ENCODE measurements at places on chromosomes 2 and 18. TPM values are rescaled to one million over a fixed set of nuclear protein-coding genes. Genes with fewer than 3 reads are reported as not detected.

- peak; percentile 7 for DNase-seq
These were observed 49.9 kb upstream of the RTN4 start for GRCh38 chr2:55099878-55100820.

DNA sequence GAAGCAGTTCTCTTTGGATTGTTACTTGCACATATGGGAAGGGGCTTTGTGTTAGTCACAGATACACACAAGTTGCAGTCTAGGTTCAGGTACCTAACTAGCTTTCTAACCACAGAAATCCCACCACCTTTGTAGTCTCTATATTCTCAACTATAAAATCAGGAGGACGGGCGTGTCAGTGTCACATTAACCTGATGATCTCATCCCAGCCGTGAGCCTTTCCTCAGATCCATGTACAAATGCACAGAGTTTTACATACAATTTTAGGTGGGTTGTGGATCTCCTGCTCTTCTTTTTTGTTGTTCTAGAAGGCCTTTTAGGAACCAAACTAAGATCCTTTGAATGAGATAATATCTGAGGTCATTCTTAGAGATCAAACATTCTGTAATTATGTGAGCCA is 94.0 kb downstream of the ZNF532 start:
- DNase-seq: no peak

DNA sequence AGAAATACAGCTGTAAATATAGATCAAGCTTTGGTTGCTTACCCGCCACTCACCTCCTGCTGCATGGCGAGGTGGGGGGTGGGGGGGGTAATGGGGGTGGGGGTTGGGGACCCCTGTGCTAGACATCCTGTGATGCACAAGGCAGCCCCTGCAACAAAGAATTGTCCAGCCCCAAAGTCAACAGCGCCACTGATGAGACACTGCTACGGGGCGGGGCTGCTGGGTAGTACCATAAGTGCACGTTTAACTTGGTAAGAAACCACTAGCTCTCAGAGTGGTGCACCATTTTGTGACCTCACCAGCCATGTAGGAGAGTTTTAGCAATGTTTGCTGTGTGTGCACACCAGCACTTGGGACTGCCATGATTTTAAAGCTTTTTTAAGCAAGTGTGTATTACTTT is 40.3 kb downstream of the SNORC start:
- DNase-seq: no peak

DNA sequence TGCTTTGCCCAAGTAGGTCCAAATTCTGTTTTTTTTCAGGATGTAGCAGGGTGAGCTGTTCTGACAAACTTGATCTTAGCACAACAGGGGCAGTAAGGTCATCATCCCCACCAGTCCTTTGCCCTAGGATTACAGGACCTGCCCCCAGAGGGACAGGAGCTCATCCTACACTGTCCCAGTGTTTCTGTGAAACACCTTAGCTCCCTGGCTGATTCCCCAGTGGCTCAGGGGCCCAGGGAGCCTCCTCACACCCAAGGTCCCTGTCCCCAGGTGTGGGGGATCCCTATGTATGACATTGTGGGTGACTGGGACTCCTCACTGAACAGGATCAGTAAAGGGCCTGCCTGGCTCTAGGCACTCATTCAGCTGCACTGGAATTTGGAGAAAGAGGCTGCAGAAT is 191.2 kb downstream of the ANKRD30B start:
- DNase-seq: no peak

DNA sequence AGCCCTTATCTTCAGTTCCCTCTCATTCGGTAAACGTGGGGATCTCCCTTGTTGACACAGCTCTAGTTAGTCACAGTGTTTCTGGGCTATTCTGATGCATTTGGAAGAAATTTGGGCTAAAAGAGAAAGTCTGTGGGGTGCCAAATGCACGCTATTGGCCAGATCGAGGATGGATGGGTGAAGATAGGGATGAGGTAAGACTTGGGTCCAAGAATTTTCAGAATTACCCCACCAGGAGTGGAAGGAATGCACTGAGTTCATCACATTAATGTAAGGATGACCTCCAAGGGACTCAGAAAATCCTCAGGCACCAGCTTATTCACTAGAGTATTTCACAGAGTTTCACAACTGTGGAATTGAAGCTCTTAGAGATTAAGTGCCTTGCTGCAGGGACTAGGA is 49.3 kb downstream of the NRP2 start:
- no peak for DNase-seq

DNA sequence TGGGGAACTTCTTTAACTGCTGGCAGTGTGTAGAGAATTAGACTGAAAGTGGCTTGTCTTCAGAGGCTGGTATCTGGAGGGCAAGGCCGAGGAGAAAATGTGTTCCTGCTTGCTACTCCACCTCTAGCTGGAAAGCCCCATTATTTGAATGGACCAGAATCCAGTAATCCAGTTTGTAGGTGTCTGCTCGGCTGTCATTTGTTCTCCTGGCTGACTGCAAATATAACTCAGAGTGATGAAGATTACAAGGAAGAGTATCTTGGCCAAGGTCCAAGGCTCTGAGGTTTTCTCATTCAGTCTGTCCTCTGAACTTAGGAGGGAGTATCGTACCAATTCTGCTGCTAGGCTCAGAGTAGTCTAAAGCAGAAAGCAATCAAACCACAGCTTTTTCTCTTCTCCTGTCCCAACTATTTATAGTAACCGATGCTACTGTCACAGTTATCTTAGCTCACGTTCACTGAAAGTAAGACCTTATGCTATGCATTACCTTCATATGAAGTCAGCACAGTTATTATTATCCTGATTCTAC is 228.6 kb downstream of the SETBP1 start:
- DNase-seq: no peak

GRCh38 chr2:227759411-227760118 is 13.9 kb downstream of the SCYGR8 start:
- no peak for DNase-seq

- no peak for DNase-seq
These were observed 264.7 kb downstream of the TCF4 start for GRCh38 chr18:55323051-55323994.

DNA sequence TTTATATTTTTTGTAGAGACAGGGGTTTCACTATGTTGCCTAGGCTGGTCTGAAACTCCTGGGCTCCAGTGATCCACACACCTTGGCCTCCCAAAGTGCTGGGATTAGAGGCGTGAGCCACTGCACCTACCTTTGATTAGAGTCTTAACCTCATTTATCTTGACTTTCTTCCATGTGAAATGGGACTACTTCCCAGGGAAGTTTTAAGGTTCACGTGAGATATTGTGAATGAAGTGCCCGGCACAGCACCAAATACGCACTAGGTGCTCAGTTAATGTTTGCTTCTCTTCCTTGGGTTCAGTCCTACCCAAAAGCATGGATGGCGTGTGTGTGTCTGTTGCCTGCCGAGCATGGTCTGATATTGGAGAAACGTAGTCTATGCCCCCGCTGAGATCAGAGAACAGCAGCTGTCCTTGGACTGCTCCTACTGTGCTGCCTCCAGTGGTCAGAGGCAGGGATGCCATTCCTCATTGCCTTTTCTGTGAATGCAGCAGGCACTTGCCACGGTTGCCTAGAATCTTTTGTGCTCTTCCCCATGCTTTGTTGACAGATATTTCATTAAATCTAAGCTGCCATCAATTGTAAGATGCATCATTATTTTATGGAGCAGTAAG is 12.3 kb upstream of the TFCP2L1 start:
- no peak for DNase-seq

DNA sequence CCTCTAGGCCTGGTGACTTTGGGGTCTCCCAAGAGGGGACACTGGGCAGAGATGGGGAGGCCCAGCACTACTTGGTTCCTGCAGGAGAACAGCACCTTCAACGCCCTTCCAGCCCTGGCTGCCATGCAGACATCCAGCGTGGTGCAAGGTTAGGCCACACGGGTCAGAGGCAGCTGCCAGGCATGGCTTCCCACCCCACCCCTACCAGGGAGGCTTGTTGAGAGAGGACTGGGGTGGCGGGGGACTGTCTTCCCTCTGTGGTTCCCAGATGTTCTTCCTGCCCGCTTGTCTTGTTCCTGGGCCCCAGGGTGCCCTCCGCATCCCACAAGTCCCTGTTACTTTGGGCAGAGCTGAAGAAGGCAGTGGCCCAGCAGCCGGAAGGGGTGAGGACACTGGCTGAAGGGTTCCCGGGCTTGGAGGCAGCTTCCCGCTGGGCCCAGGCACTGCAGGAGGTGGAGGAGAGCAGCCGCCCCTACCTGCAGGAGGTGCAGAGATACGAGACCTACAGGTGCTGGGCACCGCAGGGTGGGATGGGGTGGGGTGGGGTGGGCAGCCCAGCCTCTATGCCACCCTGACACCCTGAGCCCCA is 4.5 kb downstream of the PROM2 start:
- no peak for DNase-seq

- DNase-seq: no peak
These were observed 415.9 kb downstream of the SLC4A3 start for GRCh38 chr2:220043155-220043989.

DNA sequence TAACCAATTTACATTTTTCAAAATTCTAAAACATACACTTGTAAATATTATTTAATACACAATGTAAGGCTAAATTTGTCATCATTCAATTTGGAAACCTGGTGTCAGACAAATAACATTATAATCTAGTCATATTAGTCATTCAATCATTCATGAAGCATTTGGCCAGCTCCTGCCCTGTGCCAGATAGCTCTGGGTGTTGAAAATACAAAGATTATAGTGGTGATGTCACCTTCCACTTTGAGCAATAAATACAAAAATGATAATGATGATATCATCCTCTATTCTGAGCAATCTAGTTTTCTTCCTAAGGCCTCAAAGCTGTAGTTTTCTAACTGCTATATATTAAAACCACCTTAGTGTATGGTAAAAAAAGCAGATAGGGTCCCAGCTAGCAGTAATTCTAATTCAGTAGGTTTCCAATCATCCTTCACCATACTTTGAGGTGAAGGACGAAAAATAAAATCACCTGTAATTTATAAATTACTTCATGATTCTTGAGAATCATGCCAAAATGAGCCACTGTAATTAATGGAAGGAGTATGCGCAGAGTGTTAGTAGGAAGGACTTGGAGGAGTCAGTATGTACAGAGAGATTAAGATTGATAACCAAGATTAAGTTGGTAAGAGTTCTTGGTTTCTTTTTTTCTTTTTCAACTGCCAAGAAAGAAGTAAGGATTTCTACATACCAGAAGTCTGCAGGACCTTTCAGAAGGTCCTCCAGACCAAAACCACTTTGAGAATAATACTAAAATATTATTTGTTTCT is 23.2 kb downstream of the MEMO1 start:
- no peak for DNase-seq

DNA sequence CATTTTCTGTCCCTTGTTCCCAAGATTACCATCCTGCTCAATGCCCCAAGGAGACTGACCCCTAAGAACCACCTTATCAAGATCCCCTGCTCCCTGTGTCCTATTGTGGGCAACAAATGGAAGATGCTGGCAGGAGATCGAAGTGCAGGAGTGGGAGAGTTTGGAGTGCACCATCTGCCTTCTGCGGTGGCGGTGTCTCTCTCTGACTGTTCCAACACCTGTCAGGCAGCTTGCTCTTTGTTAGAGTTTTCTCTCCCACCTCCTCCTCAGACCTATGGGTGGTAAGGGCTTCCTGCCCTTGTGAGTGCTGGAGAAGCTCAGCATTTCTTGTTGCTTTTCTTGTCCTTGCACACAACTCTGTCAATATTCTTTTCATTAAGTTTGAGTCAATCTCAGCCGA is 64.1 kb upstream of the SPHKAP start:
- DNase-seq: no peak

DNA sequence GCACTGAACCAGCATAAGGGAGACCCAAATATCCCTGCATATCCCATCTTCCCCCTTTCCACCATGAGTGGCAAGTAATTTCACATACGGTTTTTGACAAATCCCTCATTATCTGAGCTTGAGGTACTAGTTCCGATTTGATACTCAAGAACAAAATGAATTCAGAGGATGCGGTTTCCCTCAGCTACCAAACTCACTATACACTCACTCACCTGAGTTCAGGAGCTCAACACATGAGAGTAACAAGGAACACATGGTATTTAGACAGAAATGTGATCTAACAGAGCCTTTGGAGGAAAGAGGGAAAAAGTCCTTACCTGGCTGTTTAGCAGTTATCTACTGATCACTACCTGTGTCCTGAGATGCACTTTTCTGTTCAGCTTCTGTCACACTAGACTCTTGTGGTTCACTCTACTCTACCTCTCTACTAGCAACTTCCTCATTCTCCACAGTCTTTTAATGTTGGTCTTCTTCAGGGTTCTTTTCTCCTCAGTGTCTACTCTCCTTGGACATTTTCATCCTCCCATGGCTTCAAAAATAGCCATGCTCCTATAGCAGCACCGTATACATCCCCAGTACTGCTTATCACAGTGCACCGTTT is 25.1 kb downstream of the ASXL2 start:
- no peak for DNase-seq

GRCh38 chr2:5751873-5752482 is 59.8 kb downstream of the SOX11 start:
- DNase-seq: no peak

DNA sequence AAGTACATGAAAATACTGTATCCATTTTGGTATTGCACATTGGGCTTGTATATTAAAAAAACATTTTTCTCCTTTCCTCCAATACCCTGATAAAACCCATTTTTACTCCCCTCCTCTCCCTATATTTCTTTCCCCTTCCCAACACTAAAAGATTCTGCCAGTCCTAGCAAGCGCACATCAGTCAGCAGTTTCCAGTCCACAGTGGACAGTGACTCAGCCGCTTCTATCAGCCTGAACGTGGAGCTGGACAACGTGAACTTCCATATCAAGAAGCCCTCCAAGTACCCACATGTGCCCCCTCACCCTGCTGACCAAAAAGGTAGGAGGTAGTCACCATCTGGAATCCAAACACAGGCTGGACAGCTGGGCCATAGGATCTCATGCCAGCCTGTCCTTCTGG is 38.6 kb downstream of the PIKFYVE start:
- DNase-seq: no peak

GRCh38 chr2:39156846-39157245 is 36.0 kb upstream of the SOS1 start:
- no peak for DNase-seq

- no peak for DNase-seq
These were observed 96.5 kb upstream of the HS6ST1 start for GRCh38 chr2:128414946-128415778.

The ACTG2 gene
- total RNA-seq: not detected

The LGALSL gene
- total RNA-seq: 3.1 TPM

The ALPP gene
- total RNA-seq: not detected

The ACADL gene
- total RNA-seq: not detected

The STAT4 gene
- total RNA-seq: 125 TPM

The OTOF gene
- 1.6 TPM for total RNA-seq

The OTX1 gene
- not detected for total RNA-seq

The DSC1 gene
- 0.19 TPM for total RNA-seq

The EPHA4 gene
- total RNA-seq: 3.4 TPM

All from activated T-cell treated with anti-CD3 and anti-CD28 coated beads, Interleukin-2, amount 50 U/mL, for 72 hours (primary cell).